AG10803 (cell line): ENCODE measurements at places on chromosomes 3 and 15.

- no peak for DNase-seq
Observed at GRCh38 chr15:74725225-74725774, at the start of gene CYP1A1. Gene CYP1A1 (minus strand): TSS chr15:74725528. CDS start chr15:74723097, 2,431 bp downstream.

GRCh38 chr15:38991701-38992100 lies 427.1 kb upstream of the RASGRP1 start:
- DNase-seq, result peak; percentile 77

DNA sequence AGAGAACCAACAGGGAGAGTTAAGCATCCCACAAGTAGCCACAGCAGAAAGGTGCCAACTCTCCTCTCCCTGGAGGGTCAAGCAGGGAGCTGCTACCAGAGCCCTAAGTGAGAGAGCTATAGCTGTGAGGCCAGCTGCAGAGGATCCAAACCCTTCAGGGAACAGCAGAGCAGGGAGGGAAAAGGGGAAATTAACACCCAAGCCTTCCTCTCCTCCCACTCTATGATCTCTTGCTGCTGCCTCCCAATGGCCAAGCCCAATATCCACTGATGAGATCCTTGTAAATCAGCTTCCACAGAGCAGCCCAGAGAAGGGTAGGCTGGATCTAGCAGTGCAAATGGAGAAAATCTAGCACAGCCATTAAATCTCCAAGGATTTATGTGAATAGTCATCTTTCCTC lies 68.2 kb upstream of the THBS1 start:
- DNase-seq, result no peak

DNA sequence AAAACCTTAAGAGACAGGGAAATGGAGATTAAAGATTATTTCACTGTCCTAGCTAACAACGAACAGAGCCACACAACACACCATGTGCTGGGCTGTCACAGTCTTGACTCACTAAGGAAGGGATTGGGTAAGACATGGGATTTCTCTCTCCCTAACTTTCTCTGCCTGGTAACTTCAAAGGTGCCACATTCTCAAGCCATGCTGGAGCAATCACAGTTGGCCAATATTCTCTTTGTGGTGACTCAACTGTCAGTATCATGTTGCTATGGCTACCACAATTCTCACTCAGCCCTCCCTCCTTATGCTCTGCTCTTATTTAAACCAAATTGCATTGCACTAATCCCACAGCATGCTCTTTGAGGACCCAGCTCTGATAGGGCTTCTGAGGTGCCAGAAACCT lies 74.0 kb downstream of the OXNAD1 start:
- DNase-seq, result peak; percentile 99

DNA sequence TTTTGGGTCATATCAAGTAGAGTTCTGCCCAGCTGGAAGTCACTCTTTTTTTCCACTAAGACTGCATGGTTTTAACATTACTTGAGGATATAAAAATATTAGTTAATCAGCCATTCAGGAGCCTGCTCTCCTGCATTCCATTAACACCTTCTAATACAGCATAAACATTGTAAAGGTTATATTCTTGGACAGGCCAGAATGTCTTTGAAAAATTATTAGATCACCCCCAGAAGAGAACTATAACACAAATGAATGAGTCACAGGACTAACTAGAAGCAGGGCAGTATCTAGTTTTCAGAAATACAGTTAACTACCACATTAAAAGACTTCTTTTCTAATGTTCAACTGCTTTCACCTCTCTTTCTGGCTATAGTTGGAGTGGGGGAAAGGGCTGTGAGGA lies 80.9 kb downstream of the THBS1 start:
- DNase-seq, result no peak

DNA sequence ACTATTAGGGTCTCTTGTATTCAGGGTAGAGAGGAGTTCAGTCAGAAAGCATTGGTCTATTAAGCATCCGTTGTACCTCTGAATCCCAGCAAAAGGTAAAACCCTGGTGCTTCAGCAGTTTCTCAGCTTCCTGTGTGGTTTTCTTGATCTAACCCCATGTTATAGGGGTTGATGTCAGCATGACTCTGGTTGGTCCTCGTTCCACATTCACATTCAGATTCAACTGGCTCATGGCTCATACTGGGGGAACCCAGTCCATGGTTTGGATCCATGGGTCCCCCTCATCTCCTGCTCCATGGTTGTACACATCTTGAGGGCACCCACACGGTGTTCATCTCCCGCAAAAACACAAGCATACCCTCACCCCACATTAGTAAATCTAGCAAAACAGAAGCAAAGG lies 47.7 kb upstream of the C2CD4B start:
- DNase-seq, result no peak

GRCh38 chr3:72738752-72739530 lies 109.3 kb downstream of the SHQ1 start:
- DNase-seq, result peak; percentile 6

- peak; percentile 34 for DNase-seq
Observed at GRCh38 chr3:25854635-25855034, 64.7 kb downstream of the OXSM start.

DNA sequence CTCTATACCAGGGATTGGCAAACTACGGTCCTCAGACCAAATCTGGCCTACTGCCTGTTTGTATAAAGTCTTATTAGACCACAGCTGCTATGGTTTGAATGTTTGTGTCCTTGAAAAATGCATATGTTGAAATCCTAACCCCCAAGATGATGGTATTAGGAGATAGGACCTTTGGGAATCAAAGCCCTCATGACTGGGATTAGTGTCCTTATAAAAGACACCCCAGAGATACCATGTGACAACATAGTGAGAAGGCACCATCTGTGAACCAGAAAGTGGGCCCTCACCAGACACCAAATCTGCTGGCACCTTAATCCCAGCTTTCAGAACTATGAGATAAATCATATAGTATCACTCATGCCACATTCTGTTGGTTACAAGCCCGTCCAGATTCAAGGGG lies 7.4 kb downstream of the HMCES start:
- DNase-seq, result peak; percentile 73

GRCh38 chr3:16482194-16482769 lies 31.2 kb downstream of the RFTN1 start:
- DNase-seq, result no peak

GRCh38 chr3:62624185-62624584 lies 250.8 kb upstream of the FEZF2 start:
- DNase-seq, result peak; percentile 18

- DNase-seq, result no peak
Observed at GRCh38 chr15:83300826-83301225, 16.4 kb upstream of the BNC1 start.

DNA sequence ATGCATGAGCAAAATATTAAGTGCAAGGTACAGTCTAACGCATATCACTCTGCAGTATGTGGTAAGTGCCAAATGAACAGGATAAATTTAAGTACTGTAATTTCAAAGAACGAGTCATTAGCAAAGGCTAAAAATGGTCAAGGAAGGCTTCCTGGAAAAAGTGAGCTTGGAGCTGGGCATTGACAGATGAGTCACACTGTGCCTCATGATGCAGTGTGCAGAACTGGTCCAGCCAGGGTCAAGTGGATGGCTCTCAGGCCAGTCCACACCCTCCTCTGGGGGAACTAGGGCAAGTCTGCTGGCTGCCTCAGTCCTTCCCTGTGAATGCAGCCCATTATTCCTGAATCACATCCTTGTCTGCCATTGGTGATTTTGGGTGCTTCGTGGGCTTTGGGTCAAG lies 76.3 kb downstream of the CACNA1D start:
- DNase-seq, result no peak

- peak; percentile 15 for DNase-seq
Observed at GRCh38 chr3:16817197-16817596, 67.6 kb upstream of the PLCL2 start.

DNA sequence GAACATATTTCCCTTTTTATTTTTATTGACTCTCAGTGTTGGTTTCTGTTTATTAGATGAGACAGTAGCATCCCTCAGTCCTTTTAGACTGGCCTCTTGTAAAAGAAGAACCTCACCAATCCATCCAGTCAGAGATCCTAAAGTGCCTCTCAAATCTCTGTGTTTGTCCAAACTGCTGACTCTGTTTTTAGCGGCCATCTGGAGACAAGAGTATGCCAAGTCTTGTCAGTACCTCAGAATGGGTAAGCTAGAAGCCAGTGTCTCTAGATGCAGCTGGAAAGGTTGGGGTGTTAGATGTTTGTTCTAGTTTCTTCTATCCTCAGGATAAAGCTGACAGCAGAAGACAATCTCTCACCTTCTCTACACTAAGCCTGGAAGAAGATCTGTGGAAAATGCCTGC lies 537.7 kb upstream of the ZNF385D start:
- no peak for DNase-seq

DNA sequence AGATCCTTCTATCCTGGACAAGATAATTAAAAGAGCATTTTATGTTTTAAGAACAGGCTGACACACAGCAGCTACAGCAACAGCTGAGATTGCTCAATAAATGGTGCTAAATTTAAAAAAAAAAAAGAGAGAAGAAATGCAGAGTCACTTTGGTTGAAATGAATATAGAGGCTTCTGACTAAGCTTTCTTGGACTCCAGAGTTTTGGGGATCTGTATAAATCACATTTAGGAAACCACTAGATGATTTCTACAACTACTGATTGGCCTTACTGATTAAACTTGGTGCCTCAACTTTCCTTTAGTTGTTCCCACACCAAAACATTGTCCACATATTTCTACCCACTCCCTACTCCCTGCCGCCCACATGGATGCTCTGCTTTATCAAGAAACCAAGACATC lies 132.9 kb upstream of the ZBTB20 start:
- DNase-seq, result peak; percentile 86

- peak; percentile 60 for DNase-seq
Observed at GRCh38 chr3:194686816-194687637, 1.3 kb downstream of the FAM43A start.

DNA sequence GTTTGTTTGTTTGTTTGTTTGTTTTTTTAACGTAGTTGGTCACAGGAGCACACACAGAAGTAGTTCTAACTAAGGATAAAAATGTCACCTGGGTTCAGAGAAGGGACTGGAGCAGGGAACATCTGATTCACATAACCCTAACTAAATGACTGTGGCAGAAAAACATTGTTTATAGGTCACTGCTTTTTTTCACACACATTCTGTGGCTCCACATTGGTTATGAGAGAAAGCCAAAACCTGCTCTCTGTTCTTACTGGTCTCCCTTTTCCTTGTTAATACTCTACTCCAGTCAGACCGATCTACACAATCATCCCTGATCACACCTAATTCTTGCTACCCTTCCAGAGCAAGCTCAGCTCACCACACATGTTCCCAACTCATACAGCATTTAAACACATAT lies 190.4 kb upstream of the ICE2 start:
- no peak for DNase-seq

GRCh38 chr3:42023380-42023779 lies 61.5 kb upstream of the ULK4 start:
- DNase-seq, result no peak

DNA sequence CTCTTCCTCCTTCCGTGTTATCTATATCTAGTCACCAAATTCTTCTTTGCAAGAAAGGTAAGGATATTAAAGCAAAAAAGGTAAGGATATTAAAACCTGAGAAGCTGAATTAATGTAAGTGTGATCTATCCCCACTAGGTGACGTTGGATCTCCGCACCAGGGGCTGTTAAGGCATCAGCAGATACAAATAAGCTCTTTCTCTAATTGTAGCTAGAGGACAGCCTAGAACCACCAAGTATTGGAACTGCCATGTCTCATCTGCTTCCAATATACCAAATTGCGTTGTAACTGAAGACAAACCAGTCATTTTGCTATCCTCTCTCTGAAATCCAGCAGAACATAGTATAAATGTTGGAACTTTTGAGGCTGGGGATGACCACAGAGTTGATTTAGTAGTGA lies 471.2 kb upstream of the TGFBR2 start:
- peak; percentile 57 for DNase-seq

GRCh38 chr15:92574566-92574965 lies 81.0 kb downstream of the FAM174B start:
- DNase-seq, result no peak

DNA sequence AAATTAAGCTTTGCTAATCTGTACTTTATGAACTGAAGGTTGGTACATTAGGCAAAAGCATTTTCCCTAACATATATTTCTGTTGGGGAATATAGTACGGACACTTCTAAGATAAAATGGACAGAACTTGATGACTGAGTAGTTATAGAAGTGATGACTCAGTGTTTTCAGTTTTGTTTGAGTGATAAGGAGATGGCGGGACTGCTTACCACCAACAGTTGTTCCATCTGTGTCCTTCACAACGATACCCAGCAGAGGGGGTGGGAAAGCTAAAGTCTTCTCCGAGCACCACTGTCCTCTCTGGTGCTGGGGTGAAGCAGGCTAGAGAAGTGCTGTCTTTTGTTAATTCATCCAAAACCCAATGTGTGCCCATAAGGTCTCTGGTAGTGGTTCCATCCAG lies 195.8 kb downstream of the CD47 start:
- DNase-seq, result no peak

- peak; percentile 71 for DNase-seq
Observed at GRCh38 chr15:98123834-98124233, 163.3 kb downstream of the ARRDC4 start.

GRCh38 chr3:188417271-188417696 lies 263.3 kb downstream of the LPP start:
- DNase-seq, result no peak

GRCh38 chr3:49081429-49081828 lies 12.4 kb downstream of the QRICH1 start:
- no peak for DNase-seq

DNA sequence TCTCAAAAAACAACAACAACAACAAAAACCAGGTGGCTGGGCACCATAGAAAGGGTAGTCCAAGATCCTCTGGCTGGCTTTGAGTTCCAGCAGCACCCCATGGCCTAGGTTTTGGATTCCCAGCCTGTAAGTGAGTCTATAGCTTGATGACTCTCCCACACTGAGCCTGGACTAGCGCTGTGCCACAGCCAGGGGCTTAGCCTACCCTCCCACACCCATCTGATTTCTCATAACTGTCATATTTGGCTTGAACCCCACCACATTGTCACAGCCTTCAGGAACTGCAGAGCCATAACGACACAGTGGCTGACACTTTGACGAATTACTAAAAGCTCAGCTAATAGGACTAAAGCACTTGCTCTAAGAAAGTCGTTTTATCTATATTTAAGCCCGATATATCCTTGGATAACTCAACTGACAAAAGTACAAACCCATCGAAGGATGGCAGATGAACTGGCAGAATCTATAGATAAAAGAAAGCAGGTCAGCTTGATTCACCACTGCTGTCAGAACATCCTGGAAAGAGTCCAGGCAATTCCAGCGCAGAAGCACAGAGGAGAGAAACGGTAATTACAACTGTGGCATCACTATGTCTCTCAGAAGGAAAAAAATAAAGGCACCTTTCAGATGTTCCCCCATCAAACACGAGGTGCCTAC lies 62.1 kb downstream of the HOMER2 start:
- peak; percentile 25 for DNase-seq

DNA sequence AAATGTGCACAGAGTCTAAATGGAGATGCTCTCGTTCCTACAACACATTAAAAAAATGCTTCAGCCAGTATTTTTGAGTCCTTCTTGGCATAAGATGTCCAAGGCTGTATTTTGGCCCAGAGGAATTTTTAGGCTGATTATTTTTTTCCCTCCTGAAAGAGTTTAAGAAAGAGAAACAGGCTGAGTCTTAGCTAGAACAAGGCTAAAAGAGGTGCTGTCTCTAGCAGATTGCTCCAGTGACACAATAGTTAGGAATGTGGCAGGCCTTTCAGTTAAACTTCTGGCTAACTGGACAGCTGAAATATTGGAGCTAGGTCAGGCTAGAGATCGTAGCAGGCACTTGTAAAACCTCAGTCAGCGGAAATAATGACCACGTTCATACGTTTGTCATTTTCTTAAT lies 271.4 kb upstream of the RARB start:
- peak; percentile 74 for DNase-seq

GRCh38 chr3:37450561-37450960 lies 276.2 kb upstream of the LRRFIP2 start:
- no peak for DNase-seq

- DNase-seq, result no peak
Observed at GRCh38 chr3:15664144-15664543, 62.6 kb downstream of the BTD start.
